Cardiac septum (tissue), 1 donor: ENCODE measurements at places on chromosomes 1 and 21. TPM values are rescaled to one million over a fixed set of nuclear protein-coding genes. Genes with fewer than 3 reads are reported as not detected.

BLACAT1 gene
- not detected for total RNA-seq

GRCh38 chr1:70720109-70720508, 309.0 kb downstream of the CTH start:
- no peak for DNase-seq

DNA sequence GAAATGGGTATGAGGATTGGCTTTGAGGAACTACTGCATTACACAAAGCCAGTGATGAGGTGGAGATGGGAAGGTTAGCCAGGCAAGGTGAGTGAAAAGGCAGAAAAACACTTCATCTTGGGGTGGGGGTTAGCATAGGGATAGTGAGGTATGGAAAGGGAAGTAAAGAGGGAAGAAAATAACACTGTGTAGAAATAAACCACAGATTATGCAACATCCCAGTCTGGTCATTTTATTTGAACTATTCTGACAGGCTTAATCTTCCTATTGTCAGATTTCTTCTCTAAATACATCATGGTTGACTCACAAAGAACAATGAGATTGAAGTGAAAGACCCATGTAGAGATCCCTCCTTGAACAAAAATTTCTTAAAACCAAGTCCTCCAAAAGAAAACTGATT, 640.2 kb downstream of the PTPRC start:
- DNase-seq, result no peak

MANEAL gene
- total RNA-seq, result 2.1 TPM

TACSTD2 gene
- total RNA-seq, result 0.11 TPM

ITSN1 gene
- 25.5 TPM for total RNA-seq
